Stimulated activated naive CD4-positive, alpha-beta T cell treated with Interleukin-2 at 50 U/mL for 16 hours (primary cell): ENCODE measurements at places on chromosomes 11 and 22.

DNA sequence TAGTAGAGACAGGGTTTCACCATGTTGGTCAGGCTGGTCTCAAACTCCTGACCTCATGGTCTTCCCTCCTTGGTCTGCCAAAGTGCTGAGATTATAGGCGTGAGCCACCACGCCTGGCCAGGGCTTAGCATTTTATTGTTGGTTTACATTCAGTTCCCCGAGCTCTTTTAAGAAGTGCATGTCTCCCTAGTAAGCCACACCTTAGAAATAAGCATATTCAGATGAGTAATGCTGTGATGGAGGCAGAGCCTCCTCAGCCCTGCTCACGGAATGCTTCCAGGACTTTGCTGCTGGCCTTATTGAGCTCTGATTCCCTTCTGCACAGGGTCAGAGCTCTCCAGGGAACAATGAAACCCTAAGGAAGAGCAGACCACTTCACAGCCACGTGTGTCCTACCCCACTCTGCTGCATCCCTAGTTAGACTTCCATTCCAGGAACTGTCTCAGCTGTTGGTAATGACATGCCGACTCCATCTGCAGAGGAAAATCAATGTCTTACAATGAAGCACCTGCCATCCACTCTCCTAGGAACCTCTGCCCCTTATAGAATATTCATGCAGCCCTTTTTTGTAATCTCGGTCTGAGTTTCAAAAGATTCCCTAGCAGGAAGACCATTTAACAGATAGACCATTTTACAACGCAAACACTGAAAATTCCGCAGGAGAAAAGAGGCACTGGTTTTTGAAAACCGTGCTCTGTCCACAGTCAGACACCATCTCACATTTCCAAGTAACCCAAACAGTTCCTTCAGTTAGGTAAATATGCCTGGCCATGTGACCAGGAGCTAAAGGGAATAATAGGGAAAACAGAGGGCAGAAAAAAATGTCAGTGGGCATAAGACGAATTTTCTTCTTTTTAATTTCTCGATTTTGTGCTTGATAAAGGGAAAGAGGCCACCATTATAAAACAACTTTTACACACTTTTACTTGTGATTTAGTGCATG lies 1.7 kb upstream of the JAM3 start:
- DNase-seq: no peak

- no peak for DNase-seq
Observed at GRCh38 chr11:10379871-10380568, 75.0 kb upstream of the AMPD3 start.

GRCh38 chr22:44245438-44245837 lies 64.7 kb downstream of the PARVG start:
- DNase-seq: no peak

GRCh38 chr11:61800331-61801281 lies 7.9 kb downstream of the FEN1 start:
- no peak for DNase-seq

DNA sequence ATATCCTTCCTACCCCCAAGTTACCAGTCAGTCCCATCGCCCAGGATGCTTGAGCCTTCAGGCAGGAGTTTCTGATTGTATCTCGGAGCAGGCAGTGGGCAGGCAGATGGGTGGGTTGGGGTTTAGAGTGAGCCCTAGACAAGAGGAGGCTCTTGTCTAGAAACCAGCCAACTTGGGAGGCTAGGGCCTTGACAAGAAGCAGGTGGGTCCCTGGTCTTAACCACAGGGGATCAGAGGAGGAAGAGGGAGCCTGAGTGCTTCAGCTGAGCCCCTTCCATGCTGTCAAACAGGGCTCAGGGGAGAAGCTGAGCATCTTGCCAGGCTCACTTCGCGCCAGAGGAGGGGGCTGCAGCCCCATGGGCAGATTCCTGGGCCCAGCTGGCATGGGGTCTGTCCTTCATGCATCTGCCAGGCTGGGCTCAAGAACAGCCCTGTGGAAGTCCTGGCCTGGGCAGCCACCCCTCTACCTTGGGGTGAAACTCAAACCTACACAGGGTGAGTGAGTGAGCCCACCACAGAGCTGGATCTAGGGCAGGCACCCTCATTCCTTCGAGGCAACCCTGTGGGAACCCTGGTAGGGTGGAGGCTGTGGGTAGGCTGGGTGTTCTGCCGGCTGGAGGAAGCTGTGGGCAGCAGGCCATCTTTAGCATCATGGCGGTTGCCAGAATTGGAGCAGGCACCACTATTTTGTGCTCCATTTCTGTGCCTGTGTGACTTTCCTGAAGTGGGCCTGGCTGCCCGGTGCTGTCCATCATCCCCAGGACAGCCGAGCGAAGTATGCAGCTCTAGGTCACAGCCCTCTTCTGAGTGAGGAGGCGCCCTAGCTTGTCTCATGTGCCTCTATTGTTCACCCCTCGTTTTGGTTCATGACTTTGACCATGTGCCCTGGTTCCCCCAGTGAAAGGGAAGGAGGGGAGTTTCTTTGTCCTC lies 108.1 kb downstream of the MORC2 start:
- DNase-seq: no peak

- DNase-seq: no peak
Observed at GRCh38 chr11:90134478-90135003, at the start of gene NAALAD2. Gene NAALAD2, plus strand, starts transcription at chr11:90134663. Its CDS starts 96 bp downstream, at chr11:90134759.

- no peak for DNase-seq
Observed at GRCh38 chr11:116541460-116541859, 231.3 kb downstream of the BUD13 start.

DNA sequence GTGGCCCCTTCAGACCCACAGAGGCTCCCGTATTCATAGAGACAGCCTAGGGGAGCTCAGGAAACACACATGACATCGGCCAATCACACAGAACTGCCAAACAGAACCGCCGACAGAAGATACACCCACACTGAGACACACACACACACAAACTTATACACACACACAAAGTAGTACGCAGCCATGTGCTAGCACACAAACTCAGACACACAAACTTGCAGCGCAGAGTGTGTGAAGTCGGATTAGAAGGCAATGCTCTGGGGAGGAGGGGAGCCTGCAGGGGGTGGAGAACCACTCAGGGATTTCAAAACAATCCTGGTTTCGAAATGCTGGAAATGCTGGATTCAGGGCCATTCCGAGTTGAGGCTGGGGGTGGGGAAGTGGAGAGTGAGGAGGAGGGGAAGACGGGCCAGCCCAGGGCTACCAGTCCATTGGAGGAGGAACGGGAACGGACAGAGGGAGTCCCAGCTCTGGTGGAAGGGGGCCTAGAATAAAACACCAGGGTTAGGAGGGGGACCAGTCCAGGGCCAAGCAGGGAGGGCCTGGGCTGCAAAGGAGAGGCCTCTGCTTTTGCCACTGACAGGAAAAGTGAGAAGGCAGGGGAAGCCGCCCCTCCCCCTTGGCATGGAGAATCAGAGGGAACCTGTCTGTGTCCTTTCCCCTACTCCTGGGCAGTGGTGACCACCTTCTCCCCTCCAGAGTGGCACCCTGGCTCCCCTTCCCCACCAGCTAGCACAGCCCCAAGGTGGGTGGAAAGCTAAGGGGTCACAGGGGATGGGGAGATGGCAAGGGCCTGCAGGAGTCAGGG lies 4.4 kb downstream of the BCL9L start:
- no peak for DNase-seq

DNA sequence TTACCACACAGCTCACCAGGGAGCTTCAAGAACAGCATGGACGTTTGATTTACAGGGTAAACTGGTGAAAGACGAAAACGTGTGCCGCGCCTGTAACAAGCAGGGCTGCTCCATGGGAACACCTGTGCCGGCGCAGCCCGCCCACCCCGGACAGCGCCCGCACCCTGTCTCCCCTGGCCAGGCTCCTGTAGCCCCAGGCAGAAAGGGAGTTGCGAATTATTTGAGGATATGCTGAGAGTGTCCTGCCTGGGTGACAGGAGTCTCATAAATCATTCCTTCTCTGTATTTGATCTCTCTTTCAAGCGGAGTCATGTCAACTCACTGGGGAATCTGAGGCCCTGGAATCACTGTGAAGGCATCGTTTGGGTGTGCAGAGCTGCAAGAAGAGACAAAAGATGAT lies 804.3 kb downstream of the OPCML start:
- no peak for DNase-seq

DNA sequence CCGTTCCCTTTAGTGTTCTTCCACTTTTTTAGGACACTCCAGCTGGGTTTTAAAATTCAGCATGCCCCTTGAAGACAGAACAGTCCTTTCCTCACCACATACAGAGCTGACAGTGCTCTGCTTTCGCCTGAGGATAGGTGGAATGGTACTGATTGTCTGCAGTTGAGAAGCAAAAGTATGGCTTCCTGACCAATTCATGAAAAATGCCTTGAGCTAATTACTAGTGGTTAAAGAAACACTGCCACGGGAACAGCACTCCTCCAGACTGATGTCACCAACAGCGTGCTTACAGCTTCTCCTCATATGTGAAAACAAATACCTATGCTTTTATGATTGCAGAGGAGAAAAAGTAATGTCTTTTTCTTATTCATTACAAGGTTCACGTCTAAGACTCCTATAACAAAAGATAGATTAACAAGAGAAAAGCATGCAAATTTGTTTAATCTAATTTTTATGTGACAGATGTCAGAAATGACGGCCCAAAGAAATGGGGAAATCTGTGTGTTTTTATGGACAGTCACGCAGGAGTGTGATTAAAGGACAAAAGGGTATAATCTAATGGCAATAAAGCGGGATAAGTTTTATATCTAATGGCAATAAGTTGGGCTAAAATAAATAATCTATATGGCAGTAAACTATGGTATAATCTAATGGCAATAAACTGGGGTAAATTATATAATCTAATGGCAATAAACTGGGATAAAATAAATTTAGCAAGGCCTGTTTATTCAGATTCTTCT lies 123.4 kb upstream of the ARHGAP42 start:
- DNase-seq: no peak

GRCh38 chr11:70662691-70663098 lies 264.4 kb downstream of the CTTN start:
- DNase-seq: no peak

- peak; percentile 67 for DNase-seq
Observed at GRCh38 chr11:118240999-118241763, 11.0 kb downstream of the MPZL3 start.
